Germinal center (tissue), 1 donor: ENCODE measurements at places on chromosomes 12 and 14.

DNA sequence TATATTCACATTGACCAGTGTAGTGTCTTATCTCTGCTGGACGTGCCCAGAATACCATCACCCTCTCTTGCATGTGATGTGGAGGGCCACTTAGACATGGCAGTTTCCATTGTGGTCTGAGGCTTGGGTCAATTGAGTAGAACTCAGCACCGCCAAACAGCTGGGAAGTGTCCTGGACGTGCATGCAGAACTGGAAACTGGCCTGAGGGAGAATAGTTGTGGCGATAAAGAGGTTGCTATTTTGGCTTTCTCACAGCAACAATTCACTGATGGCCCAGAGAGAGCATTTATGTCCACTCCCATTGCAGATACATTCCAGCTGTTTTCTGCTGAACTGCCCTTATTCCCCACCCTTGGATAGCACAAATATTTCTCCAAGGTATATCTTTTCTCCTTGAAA lies 210.1 kb upstream of the DAAM1 start:
- no peak for DNase-seq

DNA sequence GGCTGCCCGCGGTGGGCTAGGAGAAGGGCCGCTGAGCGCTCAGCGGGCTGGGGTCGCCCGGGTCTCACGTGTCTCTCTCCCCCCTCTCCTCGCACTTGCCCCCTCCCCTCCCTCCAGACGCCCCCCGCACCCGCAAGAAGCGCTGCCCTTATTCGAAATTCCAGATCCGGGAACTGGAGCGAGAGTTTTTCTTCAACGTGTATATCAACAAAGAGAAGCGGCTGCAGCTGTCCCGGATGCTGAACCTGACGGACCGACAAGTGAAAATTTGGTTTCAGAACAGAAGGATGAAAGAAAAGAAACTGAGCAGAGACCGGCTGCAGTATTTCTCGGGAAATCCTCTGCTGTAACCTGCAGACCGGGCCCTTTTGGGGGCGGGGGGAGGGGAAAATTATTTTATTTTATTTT lies 314 bp upstream of the HOTAIR start:
- DNase-seq = no peak

DNA sequence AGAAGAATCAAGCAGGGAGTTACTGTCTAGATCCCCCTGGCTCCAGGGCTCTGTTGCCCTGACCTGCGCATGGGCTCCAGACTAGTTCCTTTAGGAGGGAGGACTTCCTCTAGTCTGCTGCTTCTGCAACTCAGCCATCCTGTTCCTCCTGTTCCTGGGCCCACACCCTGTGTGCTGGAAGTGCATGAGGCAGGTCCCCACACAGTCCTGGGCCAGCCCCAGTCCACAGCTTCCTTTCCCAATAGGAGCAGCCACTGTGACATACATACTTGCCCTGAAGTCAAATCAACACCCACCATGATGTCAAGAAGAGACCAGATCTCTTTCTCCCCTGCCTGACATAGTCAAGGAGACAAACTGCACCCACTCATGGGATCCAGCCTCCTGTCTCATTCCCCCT lies 1.3 kb downstream of the SDR9C7 start:
- DNase-seq = no peak

- DNase-seq = no peak
These were observed 437.3 kb downstream of the MED13L start for GRCh38 chr12:115840159-115840558.

- DNase-seq = no peak
These were observed 465.0 kb upstream of the ATP2B1 start for GRCh38 chr12:90173499-90174197.

DNA sequence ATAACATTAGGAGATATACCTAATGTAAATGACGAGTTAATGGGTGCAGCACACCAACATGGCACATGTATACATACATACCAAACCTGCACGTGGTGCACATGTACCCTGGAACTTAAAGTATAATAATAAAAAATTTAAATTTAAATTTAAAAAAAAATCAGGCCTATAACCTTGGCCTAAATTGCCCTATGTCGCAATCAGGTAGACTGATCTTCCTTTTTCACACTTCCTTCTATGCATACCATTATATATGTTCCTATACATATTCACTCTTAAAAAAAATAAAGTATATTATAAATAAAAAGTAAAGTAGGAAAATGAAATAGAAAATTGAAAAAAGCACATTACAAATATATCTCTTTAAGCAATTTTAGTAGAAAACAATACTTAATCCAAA lies 117.7 kb upstream of the GARIN2 start:
- DNase-seq = no peak
